Cardiac fibroblast (primary cell): ENCODE measurements at places on chromosomes 13 and 19.

GRCh38 chr13:45184693-45185092, 16.2 kb downstream of the KCTD4 start:
- DNase-seq = no peak

GRCh38 chr13:94053986-94054593, 425.4 kb downstream of the DCT start:
- no peak for DNase-seq

GRCh38 chr13:95254339-95254738, 46.9 kb downstream of the ABCC4 start:
- DNase-seq = no peak

DNA sequence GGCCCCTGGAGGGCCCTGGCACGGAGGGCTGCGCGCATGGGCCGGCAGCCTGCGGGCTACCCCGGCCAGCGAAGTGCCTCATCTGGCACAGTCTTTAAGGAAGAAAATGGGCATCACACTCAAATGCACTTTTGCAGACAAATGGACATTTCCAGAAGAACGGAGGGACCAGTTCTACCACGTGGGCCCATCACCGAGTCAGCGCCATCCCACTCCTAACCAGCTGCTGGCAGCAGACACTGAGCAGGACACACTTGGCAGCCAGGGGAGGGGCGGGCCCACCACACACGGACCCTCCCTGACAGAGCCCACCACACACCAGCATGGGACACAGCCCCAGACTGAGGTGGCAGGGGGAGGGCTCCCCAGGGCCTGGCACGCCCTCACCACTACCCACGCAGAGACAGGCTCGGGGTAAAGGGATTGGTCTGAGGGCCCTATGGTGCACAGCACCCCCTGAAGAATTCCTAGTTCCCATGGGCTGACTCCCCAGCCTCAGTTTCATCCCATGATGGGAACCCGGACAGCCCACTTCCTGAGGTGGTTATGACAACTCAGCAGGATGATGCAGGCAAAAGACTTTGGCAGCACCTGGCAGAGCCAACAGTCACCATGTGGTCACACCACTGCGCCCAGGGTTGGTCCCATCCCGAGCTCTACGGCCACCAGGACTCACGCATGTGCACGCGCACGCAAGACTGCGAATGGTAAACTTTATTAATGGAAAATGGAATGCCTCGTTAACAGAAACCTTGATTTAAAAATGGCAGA, 18.7 kb upstream of the TINCR start:
- DNase-seq = no peak
